Right renal cortex interstitium (tissue), 3 donors: ENCODE measurements at places on chromosomes 3 and 15.

DNA sequence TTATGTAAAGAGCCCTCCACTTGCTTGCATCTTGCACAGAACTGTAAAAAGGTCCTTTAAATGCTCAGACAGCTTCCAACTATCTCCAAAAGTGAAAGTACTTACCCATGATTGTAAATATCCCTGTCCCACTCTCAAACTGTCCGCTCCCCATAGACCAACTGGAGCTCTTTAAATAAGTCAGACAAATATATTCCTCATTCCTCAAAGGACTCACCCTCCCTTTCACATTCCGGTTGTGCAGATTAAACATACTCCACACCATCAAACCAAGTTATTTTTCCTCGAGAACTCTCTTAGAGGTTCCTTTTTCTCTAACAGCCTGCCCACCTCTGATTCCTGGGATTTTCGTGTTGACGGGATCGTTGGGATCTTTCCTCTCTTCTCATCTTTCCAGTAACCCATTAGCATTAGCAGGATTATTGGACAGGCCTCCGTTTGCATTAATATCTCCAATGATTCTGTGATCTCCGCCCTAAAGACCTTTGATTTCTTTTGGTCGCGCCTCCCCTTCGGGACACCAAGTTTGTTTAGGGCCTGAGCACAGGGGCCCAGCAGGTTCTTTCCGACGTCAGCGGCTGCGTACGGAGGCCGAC, 763 bp downstream of the GOLGB1 start:
- peak; percentile 53 for DNase-seq

- DNase-seq = no peak
Measured at GRCh38 chr3:177802151-177802900, 605.0 kb upstream of the TBL1XR1 start.

GRCh38 chr3:191087391-191087790, 111.7 kb upstream of the OSTN start:
- DNase-seq = no peak

- DNase-seq = no peak
Measured at GRCh38 chr15:36008719-36009118, 462.8 kb upstream of the DPH6 start.

- no peak for DNase-seq
Measured at GRCh38 chr15:81666839-81667238, 292.8 kb upstream of the TMC3 start.

DNA sequence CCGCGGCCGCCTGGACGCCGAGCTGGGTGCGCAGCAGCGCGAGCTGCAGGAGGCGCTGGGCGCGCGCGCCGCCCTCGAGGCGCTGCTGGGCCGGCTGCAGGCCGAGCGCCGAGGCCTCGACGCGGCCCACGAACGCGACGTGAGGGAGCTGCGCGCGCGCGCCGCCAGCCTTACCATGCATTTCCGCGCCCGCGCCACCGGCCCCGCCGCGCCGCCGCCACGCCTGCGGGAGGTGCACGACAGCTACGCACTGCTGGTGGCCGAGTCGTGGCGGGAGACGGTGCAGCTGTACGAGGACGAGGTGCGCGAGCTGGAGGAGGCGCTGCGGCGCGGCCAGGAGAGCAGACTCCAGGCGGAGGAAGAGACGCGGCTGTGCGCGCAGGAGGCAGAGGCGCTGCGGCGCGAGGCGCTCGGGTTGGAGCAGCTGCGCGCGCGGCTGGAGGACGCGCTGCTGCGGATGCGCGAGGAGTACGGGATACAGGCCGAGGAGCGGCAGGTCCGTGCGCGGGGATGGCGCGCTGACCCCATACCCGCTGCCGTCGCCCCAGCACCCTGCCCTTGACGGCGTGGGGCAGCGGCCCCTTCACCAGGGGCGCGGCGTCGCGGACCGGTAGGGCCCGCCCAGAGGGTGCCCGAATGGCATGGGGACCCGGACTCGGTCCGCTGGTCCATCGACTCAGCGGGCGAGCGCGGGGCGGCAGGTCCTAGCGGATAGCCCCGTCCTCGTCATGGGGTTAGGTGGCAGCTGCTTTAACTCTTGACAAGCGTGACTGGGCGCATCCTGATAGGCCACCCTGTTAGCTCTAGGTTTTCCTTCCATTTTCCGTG, 848 bp downstream of the SYNM start:
- no peak for DNase-seq

GRCh38 chr15:77071305-77072223, 655 bp upstream of the TSPAN3 start:
- DNase-seq = no peak

- no peak for DNase-seq
Measured at GRCh38 chr3:141307351-141308059, 60.8 kb upstream of the ZBTB38 start.

GRCh38 chr3:128606094-128606493, 44.5 kb downstream of the RPN1 start:
- no peak for DNase-seq

DNA sequence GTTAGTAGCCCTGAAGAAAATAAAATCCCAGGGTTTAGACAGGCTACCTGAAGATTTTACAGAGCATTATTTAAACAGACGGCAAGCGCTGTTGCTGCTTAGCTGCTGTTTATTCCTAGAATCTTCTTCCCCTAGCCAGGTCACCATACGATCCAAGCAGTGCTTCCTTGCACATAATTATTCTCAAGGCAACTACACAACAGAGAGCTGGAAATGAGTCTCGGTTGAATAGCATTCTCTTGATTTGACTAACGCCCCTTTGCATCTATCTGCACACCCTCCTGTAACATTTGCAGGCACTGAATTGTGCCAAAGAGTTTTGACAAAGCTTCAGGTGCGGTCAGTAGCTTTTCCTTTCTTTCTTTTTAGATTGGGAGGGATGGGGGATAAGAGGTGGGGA, 564.4 kb downstream of the TBL1XR1 start:
- no peak for DNase-seq

DNA sequence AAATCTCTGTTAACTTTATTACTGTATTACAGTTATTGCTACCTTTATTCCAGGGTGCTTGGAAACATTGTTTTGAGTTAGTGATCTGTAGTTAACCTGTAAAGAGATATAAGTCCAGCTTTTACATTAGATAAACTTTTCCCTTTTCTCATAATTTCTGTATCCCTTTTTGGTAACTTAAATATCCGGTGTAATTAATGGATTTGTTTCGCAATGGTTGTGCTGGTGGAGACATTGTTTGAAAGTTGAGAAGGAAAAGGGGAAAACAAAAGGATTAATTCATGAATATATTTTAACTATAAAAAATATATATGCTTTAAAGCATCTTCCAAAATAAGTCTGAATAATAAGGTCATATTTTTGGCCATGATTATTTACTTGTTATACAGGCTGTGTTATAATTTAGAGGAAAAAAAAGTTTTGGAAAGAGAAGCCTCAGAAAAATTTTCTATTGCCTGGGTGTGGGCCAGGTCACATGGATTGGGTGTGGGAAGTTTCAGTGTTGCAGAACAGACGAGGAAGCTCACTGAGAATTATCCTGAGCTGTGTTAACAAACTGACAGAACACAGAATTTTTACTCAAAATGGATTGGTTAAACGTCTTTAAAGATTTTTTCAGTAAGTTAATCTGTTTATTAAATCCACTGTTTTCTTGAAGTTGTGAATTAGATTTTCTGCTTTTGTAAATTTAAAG, 27.7 kb upstream of the IL20RB start:
- DNase-seq = no peak

DNA sequence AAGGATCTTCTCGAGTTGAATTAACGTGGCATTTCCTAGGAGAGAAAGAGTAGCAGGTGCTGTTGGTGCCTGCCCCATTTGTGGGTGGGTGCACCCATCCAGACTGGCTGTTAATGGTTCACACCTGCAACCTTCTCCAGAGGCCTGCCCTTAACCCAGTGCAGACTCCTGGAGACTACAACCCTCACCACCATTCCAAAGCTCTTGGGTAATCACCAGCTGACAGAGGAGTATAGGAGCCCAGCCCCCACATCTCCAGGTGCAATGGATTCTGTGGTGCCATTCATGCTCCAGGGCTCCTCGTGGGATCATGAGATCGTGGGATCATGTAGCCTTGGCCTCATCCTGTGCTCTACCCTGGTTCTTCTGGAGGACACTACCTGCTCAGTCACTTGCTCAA, 60.2 kb downstream of the SEMA5B start:
- no peak for DNase-seq

DNA sequence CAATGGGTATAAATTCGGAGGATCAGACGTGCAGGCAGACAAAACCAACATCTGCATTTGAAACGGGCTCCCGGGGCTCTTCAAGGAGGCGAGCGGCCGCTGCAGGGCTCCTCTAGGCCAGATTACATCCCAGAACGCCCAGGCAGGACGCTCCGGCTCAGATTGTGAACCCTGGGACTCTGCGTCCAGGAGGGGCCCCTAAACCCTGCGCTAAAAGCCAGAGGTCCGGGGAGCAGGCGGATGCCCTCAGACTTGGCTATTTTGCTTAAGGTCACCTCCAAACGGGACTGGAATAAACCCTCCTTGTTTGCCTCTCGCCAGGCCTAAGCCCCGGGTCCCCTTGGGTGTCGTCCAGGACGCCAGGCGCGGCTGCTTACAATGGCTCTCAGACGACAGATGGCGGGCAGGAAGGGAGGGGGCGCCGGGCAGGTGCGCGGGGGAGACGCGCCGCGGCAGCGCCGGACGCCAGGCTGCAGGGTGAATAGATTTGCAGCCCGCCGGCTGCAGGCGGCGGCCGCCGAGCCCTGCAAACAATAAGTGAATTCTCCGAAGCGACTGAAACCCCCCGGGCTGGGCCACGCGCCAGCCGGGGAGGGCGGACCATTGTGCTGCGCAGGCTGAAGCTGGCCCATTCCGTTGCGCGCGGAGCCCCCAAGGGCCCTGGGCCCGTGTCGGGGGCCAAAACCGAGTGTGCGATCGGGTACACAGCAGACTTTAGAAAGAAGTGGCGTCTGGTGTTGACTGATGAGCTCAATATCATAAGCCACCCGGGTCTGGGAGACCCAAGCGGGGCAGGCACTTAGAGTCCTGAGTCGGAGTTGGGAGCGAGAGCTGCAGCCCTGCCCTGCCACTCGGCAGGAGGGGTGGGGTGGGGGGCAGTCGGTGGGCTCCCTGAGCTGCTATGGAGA, 32.3 kb upstream of the AMOTL2 start:
- no peak for DNase-seq

GRCh38 chr15:61047783-61048182, 181.3 kb downstream of the RORA start:
- DNase-seq = no peak

- no peak for DNase-seq
Measured at GRCh38 chr15:84798436-84798946, 18.7 kb upstream of the ALPK3 start.
